Endothelial cell of coronary artery (primary cell): ENCODE measurements at places on chromosomes 7 and 10. TPM values are rescaled to one million over a fixed set of nuclear protein-coding genes. Genes with fewer than 3 reads are reported as not detected.

The MRLN gene
- total RNA-seq = not detected in 2 replicates

The CALML5 gene
- not detected in 2 replicates for total RNA-seq

The EGR2 gene
- total RNA-seq = 0.09 and 0.18 TPM in 2 replicates

The MPP7 gene
- 0.09 and 0.56 TPM in 2 replicates for total RNA-seq

The SKIDA1 gene
- 0.19 and 0.36 TPM in 2 replicates for total RNA-seq

The CCDC172 gene
- not detected in 2 replicates for total RNA-seq

The BHLHA15 gene
- 0.09 and 0.27 TPM in 2 replicates for total RNA-seq

The ANKRD2 gene
- 0.36 and 0.56 TPM in 2 replicates for total RNA-seq

The UROS gene
- total RNA-seq = 36.4 and 54.1 TPM in 2 replicates

The ASB10 gene
- total RNA-seq = not detected in 2 replicates

The ZNF467 gene
- 2.6 and 3.8 TPM in 2 replicates for total RNA-seq

The HOXA7 gene
- 0.45 and 1.0 TPM in 2 replicates for total RNA-seq

The OR6V1 gene
- not detected in 2 replicates for total RNA-seq

The HOXA1 gene
- total RNA-seq = 0.38 and 0.54 TPM in 2 replicates

The SLC26A3 gene
- total RNA-seq = not detected in 2 replicates

The CALY gene
- total RNA-seq = not detected in 2 replicates

The CPXM2 gene
- 0.45 and 5.1 TPM in 2 replicates for total RNA-seq

The SFTPA1 gene
- total RNA-seq = not detected in 2 replicates

The TACR2 gene
- 0.09 TPM in 2 replicates for total RNA-seq

The CYP26A1 gene
- 0.19 and 0.36 TPM in 2 replicates for total RNA-seq

The HGF gene
- 0.09 and 4.0 TPM in 2 replicates for total RNA-seq

The PCLO gene
- 0.09 and 0.45 TPM in 2 replicates for total RNA-seq

The ATOH7 gene
- total RNA-seq = not detected in 2 replicates

The HKDC1 gene
- 0.18 and 0.19 TPM in 2 replicates for total RNA-seq

The RSU1 gene
- 44.2 and 52.6 TPM in 2 replicates for total RNA-seq

The TMEM273 gene
- total RNA-seq = 0.28 and 6.1 TPM in 2 replicates

The C10orf62 gene
- total RNA-seq = not detected in 2 replicates

The NAT16 gene
- not detected in 2 replicates for total RNA-seq

The MOSPD3 gene
- total RNA-seq = 4.0 and 4.2 TPM in 2 replicates

The AQP1 gene
- 14.2 TPM in 2 replicates for total RNA-seq

The AKR1C1 gene
- total RNA-seq = 0.27 and 3.2 TPM in 2 replicates

The FAM180A gene
- 0.66 TPM in 1 of 2 replicates, not detected in the other for total RNA-seq

The NEURL1 gene
- under 0.01 and 0.09 TPM in 2 replicates for total RNA-seq

The CD36 gene
- total RNA-seq = 0.38 and 1.5 TPM in 2 replicates
